ENCODE measurements at places on chromosomes 5 and 9.
A peak's percentile ranks its signal among the peaks of the same experiment; 100 is the strongest.

GRCh38 chr5:129593525-129593924 lies 133.4 kb downstream of the ADAMTS19 start:
- H3K4me3 ChIP-seq = no peak overlapping the region
- DNase-seq = no peak
- H3K27ac ChIP-seq = no peak overlapping the region
- no peaks in the 10 kb centered on the region for H3K36me3 ChIP-seq

DNA sequence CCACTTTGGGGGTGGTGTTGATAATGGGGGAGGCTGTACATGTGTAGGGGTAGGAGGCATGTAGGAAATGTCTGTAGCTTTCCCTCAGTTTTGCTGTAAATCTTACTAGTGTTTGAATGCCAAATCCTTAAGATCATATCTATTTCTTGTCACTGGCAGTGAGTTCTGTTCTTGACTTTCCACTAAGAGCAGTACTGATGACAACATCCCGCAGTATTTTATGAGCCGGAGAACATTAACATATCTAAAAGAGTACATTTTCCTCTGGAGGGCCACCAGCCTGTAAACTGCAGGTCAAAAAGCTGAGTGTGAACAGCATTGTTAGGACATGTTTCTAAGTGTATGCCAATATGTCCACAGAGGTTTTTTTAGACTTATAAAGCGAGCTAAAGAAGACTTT lies 2.5 kb upstream of the HSPB3 start:
- H3K27ac ChIP-seq = no peak overlapping the region
- H3K27me3 ChIP-seq = peaks cover 13% of the 10 kb centered on the region
- DNase-seq = no peak

GRCh38 chr5:72290356-72291133 lies 29.5 kb downstream of the MRPS27 start:
- no peak for DNase-seq
- H3K36me3 ChIP-seq = peaks cover 36% of the 10 kb centered on the region
- no peaks in the 10 kb centered on the region for H3K27me3 ChIP-seq

GRCh38 chr9:123370526-123371227 lies 14.7 kb downstream of the CRB2 start:
- H3K36me3 ChIP-seq = no peaks in the 10 kb centered on the region
- peaks cover 34% of the 10 kb centered on the region for H3K27me3 ChIP-seq
- H3K27ac ChIP-seq = no peak overlapping the region
- H3K4me3 ChIP-seq = no peak overlapping the region
- peaks cover 8% of the 10 kb centered on the region for H3K4me1 ChIP-seq

DNA sequence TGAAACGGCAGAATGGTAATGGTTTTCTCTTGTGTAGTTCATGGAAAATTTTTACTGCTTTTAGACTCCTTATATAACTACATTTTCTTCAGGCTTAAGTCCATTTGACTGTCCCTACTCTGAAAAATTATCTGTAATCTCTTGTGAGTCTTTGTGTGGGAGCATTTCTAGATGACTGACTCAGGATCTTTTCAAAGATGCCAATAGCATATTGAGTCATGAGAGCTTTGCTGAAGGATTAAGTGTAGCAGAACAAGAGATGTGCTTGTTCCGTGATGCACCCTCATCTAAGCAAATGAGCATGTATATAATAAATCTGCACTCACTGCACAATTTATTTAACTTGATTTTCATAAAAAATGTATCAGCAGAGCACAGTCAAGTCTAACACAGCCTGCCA lies 298.7 kb upstream of the CDH6 start:
- no peak overlapping the region for H3K27ac ChIP-seq
- no peak overlapping the region for H3K4me3 ChIP-seq
- no peaks in the 10 kb centered on the region for H3K4me1 ChIP-seq
- DNase-seq = no peak
- no peaks in the 10 kb centered on the region for H3K36me3 ChIP-seq

DNA sequence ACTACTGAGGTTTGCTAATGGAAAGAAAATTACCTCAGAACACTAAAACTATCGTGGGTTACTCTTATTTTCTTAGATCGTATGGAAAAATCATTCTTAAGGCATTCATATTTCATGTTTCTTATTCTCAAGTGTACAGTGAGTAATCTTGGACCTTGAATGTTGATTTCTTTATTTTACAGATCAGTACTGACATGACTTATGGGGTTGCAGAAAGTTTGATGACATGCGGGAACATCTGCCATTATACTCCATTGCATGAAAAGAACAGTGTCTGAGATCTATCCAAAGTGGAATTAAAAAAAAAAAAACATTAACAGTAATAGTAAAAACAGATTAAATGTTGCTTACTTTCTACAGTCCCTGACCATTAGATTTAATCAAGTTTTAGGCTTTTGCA lies 1290.2 kb upstream of the WWC1 start:
- H3K27me3 ChIP-seq = no peaks in the 10 kb centered on the region
- no peak overlapping the region for H3K27ac ChIP-seq
- no peak overlapping the region for H3K4me3 ChIP-seq

DNA sequence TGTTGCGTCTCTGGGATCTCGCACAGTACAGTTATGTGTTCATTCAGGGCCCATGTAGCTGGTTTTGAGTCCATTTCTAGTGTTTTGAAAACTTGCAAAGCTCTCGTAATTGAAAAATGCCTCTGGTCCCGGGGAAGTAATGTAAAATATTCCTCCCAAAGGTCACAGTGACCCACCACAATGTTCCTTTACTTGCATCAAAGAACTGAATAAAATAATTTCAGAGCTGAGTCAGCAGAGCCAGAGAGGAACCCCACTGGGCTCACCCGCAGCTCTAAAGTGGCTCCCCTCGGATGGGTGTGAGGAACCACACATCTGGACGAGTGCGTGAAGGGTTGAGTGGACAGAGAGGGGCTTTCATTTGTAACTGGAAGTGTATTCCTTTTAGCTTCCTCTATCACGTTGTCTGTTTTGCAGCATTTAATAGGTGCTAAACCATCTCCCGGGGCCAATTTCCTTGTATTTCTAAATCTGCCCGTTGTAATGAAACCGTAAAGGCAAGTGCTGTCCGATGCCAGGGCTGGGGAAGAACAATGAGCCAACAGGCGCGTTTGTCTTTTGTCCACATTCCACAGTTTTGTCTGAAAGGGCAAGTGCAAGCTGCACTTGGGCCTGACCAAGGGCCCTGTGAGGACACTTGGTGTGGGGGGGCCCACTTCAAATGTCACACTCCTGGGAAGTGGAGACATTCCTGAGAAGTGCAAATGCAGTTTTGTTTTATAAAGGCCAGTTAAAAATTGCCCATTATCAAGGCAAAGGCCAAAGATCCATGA lies 29.9 kb downstream of the COL5A1 start:
- H3K36me3 ChIP-seq = no peaks in the 10 kb centered on the region
- H3K27ac ChIP-seq = no peak overlapping the region
- no peaks in the 10 kb centered on the region for H3K4me1 ChIP-seq
- DNase-seq = no peak

- peak; percentile 35 for DNase-seq
- H3K4me3 ChIP-seq = no peak overlapping the region
- H3K27ac ChIP-seq = no peak overlapping the region
- no peaks in the 10 kb centered on the region for H3K4me1 ChIP-seq
Observed at GRCh38 chr9:76302947-76303550, 91.2 kb downstream of the RFK start.

DNA sequence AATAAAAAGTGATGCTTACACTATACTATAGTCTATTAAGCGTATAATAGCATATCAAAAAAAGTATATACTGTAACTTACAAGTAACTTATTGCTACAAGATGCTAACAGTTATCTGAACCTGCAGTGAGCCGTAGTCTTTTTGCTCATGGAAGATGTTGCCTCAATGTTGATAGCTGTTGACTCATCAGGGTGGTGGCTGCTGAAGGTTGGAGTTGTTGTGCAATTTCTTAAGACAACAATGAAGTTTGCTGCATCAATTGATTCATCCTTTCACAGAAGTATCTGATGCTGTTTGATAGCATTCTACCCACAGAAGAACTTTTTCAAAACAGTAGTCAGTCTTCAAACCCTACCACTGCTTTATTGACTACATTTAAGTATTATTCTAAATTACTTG lies 7.8 kb upstream of the C9orf40 start:
- DNase-seq = no peak
- no peaks in the 10 kb centered on the region for H3K27me3 ChIP-seq
- peaks cover 24% of the 10 kb centered on the region for H3K36me3 ChIP-seq
- no peak overlapping the region for H3K27ac ChIP-seq
- H3K4me3 ChIP-seq = no peak overlapping the region

DNA sequence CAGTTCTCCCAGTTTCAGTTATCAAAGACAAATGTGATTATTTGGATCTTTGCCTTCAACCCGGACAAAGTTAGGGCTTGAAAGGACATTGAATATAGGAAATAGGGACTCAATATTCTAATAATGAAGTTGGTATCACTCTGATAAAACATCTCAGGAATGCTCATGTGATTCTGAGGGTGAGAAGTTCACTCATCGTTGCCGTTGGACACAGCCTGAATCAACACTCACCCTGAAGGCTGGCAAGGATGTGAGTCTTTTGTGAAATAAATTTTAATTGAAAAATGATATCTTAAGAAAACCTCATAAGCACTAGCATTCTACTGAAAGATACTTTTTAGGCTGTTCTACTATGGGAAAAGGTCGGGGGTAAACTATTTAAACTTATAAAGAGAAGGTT lies 44.8 kb upstream of the C9orf72 start:
- peaks cover 4% of the 10 kb centered on the region for H3K27me3 ChIP-seq
- H3K36me3 ChIP-seq = no peaks in the 10 kb centered on the region
- no peak overlapping the region for H3K27ac ChIP-seq
- no peaks in the 10 kb centered on the region for H3K4me1 ChIP-seq
- H3K4me3 ChIP-seq = no peak overlapping the region

GRCh38 chr5:32916648-32917047 lies 205.5 kb downstream of the NPR3 start:
- no peak for DNase-seq
- no peak overlapping the region for H3K27ac ChIP-seq
- H3K36me3 ChIP-seq = no peaks in the 10 kb centered on the region
- H3K4me1 ChIP-seq = no peaks in the 10 kb centered on the region
- H3K27me3 ChIP-seq = no peaks in the 10 kb centered on the region

DNA sequence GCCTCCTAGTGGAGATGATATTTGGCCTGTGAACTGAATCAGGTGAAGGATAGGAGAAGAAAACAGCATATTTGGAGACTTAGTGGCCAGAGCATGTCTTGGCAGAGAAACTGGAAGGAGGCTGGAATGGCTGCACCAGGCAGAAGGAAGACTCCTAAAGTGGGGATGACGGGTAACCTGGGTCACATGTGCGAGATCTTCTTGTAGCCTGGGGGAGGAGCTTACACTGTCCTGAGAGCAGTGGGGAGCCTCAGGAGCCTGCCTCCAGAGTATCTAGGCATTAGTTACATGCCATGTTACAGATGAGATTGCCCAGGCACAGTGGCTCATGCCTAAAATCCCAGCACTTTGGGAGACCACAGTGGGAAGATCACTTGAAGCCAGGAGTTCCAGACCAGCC lies 49.8 kb downstream of the JADE2 start:
- H3K27ac ChIP-seq = no peak overlapping the region
- H3K4me1 ChIP-seq = peaks cover 3% of the 10 kb centered on the region
- H3K27me3 ChIP-seq = no peaks in the 10 kb centered on the region

DNA sequence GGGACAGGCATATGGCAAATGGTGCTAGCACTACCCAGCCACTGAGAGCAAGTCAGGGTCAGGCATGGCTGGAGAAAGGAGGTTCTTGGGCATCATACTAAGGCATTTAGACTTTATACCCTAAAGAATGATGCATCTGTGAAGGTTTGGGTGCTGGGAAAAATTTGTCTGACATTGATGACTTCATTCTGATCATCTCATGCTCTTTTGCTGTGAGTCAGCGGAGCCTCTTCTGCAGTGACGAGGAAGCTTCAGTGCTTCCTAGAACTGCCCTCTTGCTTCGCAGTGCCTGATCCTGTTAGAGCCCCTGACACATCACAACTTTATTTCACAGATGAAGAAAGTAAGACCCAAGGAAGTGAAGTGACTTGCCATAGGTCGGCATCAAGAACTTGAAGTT lies 266.6 kb upstream of the GAS1 start:
- no peak overlapping the region for H3K27ac ChIP-seq
- DNase-seq = no peak
- H3K4me3 ChIP-seq = no peak overlapping the region
- H3K4me1 ChIP-seq = no peaks in the 10 kb centered on the region
- H3K36me3 ChIP-seq = no peaks in the 10 kb centered on the region
- peaks cover 3% of the 10 kb centered on the region for H3K27me3 ChIP-seq
